Activated CD4-positive, alpha-beta memory T cell treated with anti-CD3 and anti-CD28 coated beads, Interleukin-2, amount 10 ng/mL, durations not matched to agents 7 days and 5 days (primary cell): ENCODE measurements at places on chromosomes 3 and 15. TPM values are rescaled to one million over a fixed set of nuclear protein-coding genes. Genes with fewer than 3 reads are reported as not detected.

GRCh38 chr3:196772897-196773296 lies 33.2 kb downstream of the PAK2 start:
- peaks cover 44% of the 10 kb centered on the region for H3K4me1 ChIP-seq
- no peaks in the 10 kb centered on the region for H3K27me3 ChIP-seq
- H3K4me3 ChIP-seq, result no peak overlapping the region
- no peak overlapping the region for H3K27ac ChIP-seq
- H3K36me3 ChIP-seq, result peaks cover 49% of the 10 kb centered on the region

- H3K27me3 ChIP-seq, result no peaks in the 10 kb centered on the region
- no peaks in the 10 kb centered on the region for H3K36me3 ChIP-seq
- DNase-seq, result no peak
- H3K27ac ChIP-seq, result no peak overlapping the region
- no peaks in the 10 kb centered on the region for H3K4me1 ChIP-seq
Measured at GRCh38 chr3:100963041-100963440, 30.2 kb downstream of the ABI3BP start.

- peaks cover 3% of the 10 kb centered on the region for H3K27me3 ChIP-seq
- H3K27ac ChIP-seq, result no peak overlapping the region
- DNase-seq, result no peak
- H3K4me1 ChIP-seq, result peaks cover 34% of the 10 kb centered on the region
- no peak overlapping the region for H3K4me3 ChIP-seq
Measured at GRCh38 chr15:65631503-65631902, 9.8 kb downstream of the SLC24A1 start.

DNA sequence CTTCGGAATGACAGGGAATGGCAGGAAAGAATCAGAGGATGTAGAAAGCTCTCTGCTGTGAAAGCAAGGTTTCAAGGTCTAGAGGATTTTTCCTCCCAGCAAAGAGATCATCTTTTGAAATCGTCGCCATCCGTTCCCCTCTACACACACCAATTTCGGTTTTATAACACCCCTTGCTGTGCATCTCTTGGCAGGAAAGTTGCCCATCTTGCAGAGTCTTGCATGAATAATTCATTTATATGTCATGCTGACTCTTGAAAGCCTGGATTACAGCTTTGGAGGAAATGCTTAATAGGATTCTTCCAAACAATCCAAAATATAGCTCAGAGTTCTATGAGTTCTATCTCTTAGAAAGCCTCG lies 262.7 kb downstream of the CHL1 start:
- H3K4me1 ChIP-seq, result no peaks in the 10 kb centered on the region
- no peaks in the 10 kb centered on the region for H3K36me3 ChIP-seq
- no peak overlapping the region for H3K27ac ChIP-seq
- DNase-seq, result no peak

PLA1A gene
- total RNA-seq, result not detected

DNA sequence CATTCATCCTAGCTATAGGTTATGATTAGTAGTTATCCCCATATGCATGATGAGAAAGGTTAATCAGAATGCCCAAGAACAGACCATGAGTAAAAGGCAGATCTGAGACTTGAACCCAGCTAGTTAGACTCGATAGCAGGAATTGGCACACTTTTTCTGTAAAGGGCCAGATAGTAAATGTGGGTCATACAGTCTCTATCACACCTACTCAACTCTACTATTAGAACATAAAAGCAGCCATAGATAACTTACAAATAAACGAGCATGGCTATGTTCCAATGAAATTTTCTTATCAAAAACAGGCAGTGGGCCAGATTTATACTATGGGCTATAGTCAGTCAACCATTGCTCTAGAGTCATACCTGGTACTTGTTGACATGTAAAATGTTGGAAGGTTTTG lies 24.6 kb downstream of the POLG start:
- H3K4me3 ChIP-seq, result no peak overlapping the region
- no peak for DNase-seq
- no peaks in the 10 kb centered on the region for H3K27me3 ChIP-seq
- peaks cover 6% of the 10 kb centered on the region for H3K4me1 ChIP-seq
- H3K27ac ChIP-seq, result no peak overlapping the region
- H3K36me3 ChIP-seq, result peaks cover 86% of the 10 kb centered on the region

- DNase-seq, result no peak
- H3K4me1 ChIP-seq, result no peaks in the 10 kb centered on the region
- no peaks in the 10 kb centered on the region for H3K36me3 ChIP-seq
- H3K4me3 ChIP-seq, result no peak overlapping the region
Measured at GRCh38 chr3:94307588-94307987, 244.7 kb downstream of the NSUN3 start.

AMT gene
- total RNA-seq, result 3.5 TPM
